Mesothelial cell of epicardium (in vitro differentiated cells): ENCODE measurements at places on chromosomes 1 and 21. TPM values are rescaled to one million over a fixed set of nuclear protein-coding genes. Genes with fewer than 3 reads are reported as not detected.

DNA sequence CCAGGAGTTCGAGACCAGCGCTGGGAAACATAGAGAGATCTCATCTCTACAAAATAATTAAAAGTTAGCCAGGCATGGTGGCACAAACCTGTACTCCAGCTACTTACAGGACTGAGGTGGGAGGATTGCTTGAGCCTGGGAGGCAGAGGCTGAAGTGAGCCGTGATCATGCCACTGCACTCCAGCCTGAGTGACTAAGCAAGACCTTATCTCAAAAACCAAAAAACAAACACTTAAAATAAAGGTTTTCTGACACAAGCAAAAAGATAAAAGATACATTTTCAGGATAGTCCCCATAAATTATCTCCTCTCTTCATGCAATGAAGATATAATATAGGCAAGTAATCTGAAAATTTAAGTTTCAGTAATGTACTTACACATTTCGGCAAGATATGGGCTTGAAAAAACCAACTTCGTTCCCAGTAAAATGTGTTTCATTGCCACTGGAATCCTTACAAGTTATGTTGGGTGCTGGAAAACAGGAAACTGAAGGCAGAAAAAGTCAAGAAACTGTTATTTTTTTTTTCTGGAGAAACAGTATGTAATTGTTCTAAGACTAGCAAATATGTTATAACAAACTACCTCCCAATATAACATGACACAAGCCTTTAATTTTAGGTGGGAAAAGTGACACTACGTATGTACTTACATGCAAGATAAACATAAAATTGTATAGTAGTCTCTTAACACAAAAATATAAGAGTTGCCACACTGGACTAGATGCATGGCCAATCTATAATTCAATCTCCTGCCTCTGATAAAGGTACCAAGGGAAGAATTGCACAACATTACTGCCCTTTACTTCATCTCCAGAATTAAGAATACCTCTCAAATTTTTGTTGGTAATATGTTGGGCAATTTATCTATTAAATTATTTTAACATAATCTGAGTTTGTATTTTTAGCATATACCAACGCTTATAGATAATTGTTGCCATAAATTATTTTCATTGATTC is 15.7 kb downstream of the TM2D1 start:
- no peaks in the 10 kb centered on the region for H3K27me3 ChIP-seq
- H3K4me1 ChIP-seq: peaks cover 7% of the 10 kb centered on the region
- peaks cover 27% of the 10 kb centered on the region for H3K36me3 ChIP-seq
- no peak for DNase-seq

GRCh38 chr1:3522564-3523265 is 68.2 kb downstream of the ARHGEF16 start:
- no peak for DNase-seq
- no peaks in the 10 kb centered on the region for H3K36me3 ChIP-seq
- no peaks in the 10 kb centered on the region for H3K27me3 ChIP-seq
- H3K4me1 ChIP-seq: no peaks in the 10 kb centered on the region
- no peak overlapping the region for H3K4me3 ChIP-seq

DNA sequence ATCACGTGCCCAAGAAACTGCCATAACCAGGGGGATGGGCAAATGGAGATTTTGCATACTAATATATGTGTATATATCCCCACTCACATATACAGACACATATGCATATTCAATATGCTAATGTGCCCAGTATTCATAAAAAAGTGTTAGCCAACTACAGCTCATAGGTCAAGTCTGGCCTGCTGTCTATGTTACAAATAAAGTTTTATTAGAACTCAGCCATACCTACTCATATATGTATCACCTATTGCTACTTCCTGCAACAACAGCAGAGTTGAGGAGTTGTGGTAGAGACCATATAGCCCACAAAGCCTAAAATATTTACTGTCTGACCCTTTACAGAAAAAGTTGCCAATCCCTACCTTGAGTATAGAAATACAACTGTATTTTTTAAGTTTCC is 93.3 kb downstream of the SDCCAG8 start:
- H3K27ac ChIP-seq: no peak overlapping the region
- DNase-seq: no peak
- no peaks in the 10 kb centered on the region for H3K27me3 ChIP-seq
- H3K4me3 ChIP-seq: no peak overlapping the region
- peaks cover 5% of the 10 kb centered on the region for H3K4me1 ChIP-seq

DNA sequence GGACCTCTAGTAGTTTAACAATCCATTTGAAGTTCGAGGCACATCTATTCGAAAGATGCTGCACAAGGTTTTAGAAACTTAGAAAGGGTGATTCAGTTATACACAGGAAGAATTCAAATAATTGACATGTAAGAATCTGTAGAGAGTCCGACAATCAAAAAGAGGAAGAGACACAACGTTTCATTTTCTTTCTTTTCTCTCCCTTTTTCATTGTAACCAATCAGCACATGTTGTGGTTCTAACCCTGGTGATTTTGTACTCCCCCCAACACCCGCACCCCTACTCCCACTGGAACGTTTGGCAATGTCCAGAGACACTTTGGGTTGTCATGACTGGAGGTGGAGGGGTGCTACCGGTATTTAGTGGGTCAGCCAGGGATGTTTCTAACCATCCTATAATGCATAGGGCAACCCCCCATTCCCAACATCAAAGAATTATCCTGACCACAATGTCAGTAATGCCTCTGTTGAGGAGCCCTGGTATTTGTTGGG is 4.9 kb downstream of the TGFB2 start:
- H3K4me1 ChIP-seq: peaks cover 58% of the 10 kb centered on the region
- H3K36me3 ChIP-seq: no peaks in the 10 kb centered on the region
- no peaks in the 10 kb centered on the region for H3K27me3 ChIP-seq
- DNase-seq: no peak
- peak overlapping the region; percentile 58 for H3K4me3 ChIP-seq
- H3K27ac ChIP-seq: peak overlapping the region; percentile 81

DNA sequence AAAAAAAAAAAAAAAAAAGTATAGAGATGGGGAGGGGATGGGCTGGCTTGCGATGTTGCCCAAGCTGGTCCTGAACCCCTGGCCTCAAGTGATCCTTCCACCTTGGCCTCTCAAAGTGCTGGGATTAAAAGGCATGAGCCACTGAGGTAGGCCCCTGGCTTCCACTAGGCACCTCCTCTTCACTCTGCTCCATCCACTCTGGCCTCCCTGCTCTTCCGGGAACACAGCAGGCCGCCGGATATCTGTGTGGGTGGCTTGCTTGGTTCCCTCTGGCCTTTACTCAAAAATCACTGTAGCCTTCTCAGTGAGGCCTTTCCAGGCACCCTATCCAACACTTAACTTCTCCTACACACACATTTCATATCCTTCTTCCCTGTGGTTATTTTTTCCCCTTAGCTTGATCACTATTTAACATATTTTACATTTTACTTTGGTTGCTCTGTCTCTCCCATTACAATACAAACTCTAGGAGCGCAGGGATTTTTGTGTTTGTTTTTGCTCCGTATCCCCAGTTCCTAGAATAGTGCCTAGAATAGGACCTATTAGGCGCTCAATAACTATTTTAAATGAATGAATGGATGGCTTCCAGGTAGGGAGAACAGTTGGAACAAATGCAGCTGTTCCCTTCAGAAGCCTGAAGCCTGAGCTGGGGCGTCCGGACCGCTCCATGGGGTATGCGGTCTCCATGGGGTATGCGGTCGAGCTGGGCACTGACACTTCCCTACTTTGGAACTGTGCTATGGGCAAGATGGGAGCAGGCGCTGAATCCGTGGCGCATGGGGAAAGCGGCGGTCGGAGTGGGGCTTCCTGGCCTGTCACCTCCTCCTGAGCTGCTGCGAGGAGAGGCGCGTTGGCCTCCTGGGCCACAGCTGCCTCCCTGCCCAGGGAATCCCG is 46.7 kb downstream of the H3-3A start:
- H3K4me1 ChIP-seq: peaks cover 27% of the 10 kb centered on the region
- H3K27me3 ChIP-seq: peaks cover 1% of the 10 kb centered on the region
- H3K4me3 ChIP-seq: peak overlapping the region; percentile 89
- no peaks in the 10 kb centered on the region for H3K36me3 ChIP-seq

DNA sequence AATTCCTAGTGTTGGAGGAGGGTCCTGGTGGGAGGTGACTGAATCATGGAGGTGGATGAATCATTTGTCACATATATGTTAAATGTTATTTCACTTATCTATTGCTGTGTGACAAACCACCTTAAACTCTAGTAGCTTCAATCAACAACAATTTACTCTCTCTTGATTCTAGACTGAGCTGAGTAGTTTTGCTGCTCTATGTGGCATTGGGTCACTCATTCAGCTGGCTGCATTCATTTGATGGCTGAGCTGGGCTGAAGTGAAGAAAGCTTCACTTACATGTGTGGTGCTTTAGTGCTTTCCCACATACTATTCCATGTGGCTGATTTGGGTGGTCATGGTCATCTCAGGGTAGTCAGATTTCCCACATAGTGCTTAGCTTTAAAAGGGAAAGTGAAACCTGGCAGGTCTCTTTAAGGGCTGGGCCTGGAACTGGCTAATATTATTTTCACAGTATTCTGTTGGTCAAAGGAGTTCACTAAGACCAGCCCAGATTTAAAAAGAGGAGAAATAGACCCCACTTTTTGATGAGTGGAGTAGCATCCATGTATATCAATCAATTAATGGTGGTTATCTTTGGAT is 10.5 kb downstream of the DNAH14 start:
- H3K4me1 ChIP-seq: no peaks in the 10 kb centered on the region
- H3K36me3 ChIP-seq: peaks cover 59% of the 10 kb centered on the region
- no peak for DNase-seq
- H3K4me3 ChIP-seq: no peak overlapping the region
- H3K27me3 ChIP-seq: no peaks in the 10 kb centered on the region

- peak; percentile 73 for DNase-seq
- H3K27me3 ChIP-seq: no peaks in the 10 kb centered on the region
- H3K4me1 ChIP-seq: peaks cover 52% of the 10 kb centered on the region
These were observed 62.3 kb upstream of the ADARB1 start for GRCh38 chr21:45011911-45012661.

- no peak for DNase-seq
- H3K27ac ChIP-seq: no peak overlapping the region
- no peak overlapping the region for H3K4me3 ChIP-seq
- no peaks in the 10 kb centered on the region for H3K27me3 ChIP-seq
- H3K36me3 ChIP-seq: no peaks in the 10 kb centered on the region
These were observed 11.7 kb downstream of the FAM151A start for GRCh38 chr1:54611621-54612020.

DNA sequence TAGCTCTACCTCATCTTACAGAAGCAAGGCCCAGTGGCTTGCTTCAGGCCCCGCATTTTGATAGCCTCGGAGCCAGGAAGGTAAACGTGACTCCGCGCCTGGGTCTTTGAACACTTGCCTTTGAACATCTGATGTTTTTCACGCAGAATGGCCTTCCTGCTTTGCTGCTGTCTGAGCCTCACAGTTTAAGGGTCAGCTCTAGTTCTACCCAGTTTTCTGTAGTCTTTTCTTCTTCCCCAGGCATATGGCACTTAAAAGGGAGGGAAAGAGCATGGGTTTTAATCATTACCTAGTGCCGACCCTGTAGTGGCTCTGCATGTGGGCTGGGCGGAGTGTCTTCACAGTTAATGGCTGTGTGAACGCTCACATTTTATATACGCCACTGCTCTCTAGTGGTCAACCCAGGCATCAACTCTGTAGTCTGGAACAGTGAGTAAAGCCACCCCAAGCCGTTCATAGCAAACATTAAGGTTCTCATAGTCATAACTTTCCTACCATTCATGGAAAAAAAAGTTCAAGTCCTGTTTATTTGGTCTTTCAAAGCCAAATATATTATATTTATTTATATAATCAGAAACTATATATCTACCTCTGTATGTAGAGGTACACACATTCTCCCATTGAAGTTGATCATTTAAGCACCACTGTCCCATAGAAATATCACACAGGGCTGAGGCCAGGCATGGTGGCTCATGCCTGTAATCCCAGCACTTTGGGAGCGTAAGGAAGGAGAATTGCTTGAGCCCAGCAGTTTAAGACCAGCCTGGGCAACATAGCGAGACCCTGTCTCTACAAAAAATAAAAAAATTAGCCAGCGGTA is 78.1 kb downstream of the IER5 start:
- no peaks in the 10 kb centered on the region for H3K27me3 ChIP-seq
- H3K36me3 ChIP-seq: peaks cover 1% of the 10 kb centered on the region
- DNase-seq: peak; percentile 64
- no peak overlapping the region for H3K4me3 ChIP-seq
- H3K27ac ChIP-seq: no peak overlapping the region
- H3K4me1 ChIP-seq: peaks cover 2% of the 10 kb centered on the region

Gene TRPM2
- total RNA-seq: 0.09 to 0.16 TPM (median 0.09 TPM) in 3 replicates

DNA sequence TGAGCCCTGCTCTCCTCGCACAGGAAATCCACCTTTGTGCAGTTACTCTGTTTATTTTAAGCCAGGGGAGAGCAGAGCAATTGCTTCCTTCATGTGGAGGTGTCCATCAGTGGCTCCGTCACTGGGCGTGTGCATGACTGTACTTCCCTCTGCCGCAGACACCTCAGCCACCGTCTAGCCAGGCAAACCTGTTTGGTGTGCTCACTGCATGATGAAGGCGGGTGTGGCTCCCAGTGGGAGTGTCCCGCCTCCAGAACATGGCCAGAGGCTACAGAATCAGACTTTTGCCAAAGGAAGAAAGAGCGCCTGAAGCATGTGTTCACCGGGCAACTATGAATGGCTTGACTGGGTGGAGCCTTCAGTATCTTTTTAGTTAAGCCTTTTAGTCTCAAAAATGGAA is 26.1 kb upstream of the LAMC2 start:
- H3K27me3 ChIP-seq: no peaks in the 10 kb centered on the region
- H3K4me3 ChIP-seq: no peak overlapping the region
- peak overlapping the region; percentile 83 for H3K27ac ChIP-seq

Gene CYP4Z1
- not detected in 3 replicates for total RNA-seq

DNA sequence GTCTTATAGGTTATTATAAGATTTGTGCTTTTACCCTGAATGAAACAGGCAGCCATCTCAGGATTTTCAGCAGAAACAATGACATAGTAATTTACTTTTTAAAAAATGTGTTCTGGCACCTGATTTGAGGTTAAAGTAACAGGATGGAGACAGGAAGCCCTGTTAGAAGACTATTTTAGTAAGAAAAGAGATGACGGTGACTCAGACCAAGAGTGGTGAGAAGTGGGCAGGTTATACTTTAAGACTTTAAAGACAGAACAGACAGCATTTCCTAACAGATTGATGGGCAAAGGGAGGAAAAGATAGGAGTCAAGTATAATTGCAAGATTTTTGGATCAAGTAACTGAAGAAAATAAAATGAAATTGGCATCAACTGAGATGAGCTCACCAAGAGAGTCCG is 436.8 kb upstream of the NR5A2 start:
- H3K4me3 ChIP-seq: no peak overlapping the region
- no peaks in the 10 kb centered on the region for H3K27me3 ChIP-seq
- no peak overlapping the region for H3K27ac ChIP-seq
- DNase-seq: no peak
- H3K36me3 ChIP-seq: no peaks in the 10 kb centered on the region
- H3K4me1 ChIP-seq: no peaks in the 10 kb centered on the region
